ENCODE measurements at places on chromosomes 6 and 20.

GRCh38 chr6:24620637-24621036 lies 25.4 kb downstream of the KIAA0319 start:
- no peak for DNase-seq

- no peak for DNase-seq
Observed at GRCh38 chr6:54598787-54599313, 247.7 kb upstream of the FAM83B start.

DNA sequence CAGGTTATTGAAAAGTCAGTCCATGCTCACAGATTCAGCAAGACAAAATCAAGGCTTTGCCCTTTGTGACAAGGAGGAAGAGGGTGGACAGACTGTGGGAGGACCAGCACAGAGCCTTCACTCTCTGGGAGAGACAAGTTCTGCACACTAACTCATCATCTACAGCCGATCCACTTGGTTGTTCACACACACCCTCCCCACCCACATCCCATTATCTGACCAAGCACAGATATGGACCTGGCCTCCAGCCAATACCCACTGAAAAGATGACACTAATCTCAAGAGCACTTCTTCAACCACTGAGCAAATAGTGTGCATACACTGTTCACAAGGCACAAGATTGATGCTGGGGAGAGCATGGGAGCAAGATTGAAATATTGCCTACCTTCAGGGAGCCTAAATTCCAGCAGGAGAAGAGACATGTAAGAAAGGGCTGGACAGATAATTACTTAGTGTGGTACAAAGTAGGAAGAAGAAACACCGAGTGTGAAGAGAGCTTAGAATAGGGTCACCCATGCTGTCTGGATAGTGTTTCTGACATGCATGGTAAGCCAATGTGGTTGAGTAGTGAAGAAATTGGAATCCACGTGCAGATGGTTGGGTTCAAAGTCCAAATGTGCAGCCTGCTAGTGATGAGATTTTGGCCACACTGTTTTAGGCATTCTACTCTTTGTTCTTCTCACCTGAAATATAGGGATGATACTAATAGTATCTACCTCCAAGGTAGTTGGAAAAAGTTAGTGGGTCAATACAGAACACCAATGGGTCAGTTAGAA lies 21.7 kb upstream of the IL17A start:
- DNase-seq, result no peak

GRCh38 chr20:44068316-44069201 lies 118.4 kb downstream of the JPH2 start:
- DNase-seq, result no peak

DNA sequence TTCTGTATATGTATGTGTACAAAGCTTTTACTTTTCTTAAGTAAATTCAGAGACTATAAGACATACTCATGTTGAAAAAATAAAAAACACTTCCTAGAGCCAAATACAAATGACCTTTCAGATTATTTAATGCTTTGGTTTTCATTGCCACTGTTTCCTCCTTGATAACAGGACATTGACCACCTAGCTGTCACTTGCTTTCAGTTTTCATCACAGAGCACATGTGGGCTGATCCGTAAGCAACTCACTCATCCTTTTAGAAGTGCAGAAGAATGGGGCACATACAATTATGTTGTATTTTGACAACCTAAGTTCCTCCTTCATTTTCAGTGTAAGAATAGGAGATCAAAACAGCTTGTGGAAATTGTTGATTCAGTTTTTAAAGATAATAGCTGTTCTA lies 6.2 kb downstream of the ZBTB2 start:
- no peak for DNase-seq

All from CD8-positive, alpha-beta memory T cell (primary cell).